ENCODE measurements at places on chromosomes 5 and 9. TPM values are rescaled to one million over a fixed set of nuclear protein-coding genes. Genes with fewer than 3 reads are reported as not detected.
A peak's percentile ranks its signal among the peaks of the same experiment; 100 is the strongest.

SLC6A19 gene
- not detected for polyA plus RNA-seq

NR5A1 gene
- polyA plus RNA-seq: not detected

KCNMB1 gene
- polyA plus RNA-seq: 0.03 TPM

SPAG8 gene
- 0.75 TPM for polyA plus RNA-seq

ADAMTSL2 gene
- polyA plus RNA-seq: not detected

PDLIM4 gene
- not detected for polyA plus RNA-seq

GRCh38 chr9:94576131-94576530, 17.5 kb downstream of the FBP2 start:
- H3K4me1 ChIP-seq: no peaks in the 10 kb centered on the region
- peaks cover 7% of the 10 kb centered on the region for H3K27me3 ChIP-seq

GRCh38 chr5:76351577-76351976, 51.5 kb upstream of the IQGAP2 start:
- H3K36me3 ChIP-seq: no peaks in the 10 kb centered on the region
- no peaks in the 10 kb centered on the region for H3K4me1 ChIP-seq
- no peaks in the 10 kb centered on the region for H3K27me3 ChIP-seq

DNA sequence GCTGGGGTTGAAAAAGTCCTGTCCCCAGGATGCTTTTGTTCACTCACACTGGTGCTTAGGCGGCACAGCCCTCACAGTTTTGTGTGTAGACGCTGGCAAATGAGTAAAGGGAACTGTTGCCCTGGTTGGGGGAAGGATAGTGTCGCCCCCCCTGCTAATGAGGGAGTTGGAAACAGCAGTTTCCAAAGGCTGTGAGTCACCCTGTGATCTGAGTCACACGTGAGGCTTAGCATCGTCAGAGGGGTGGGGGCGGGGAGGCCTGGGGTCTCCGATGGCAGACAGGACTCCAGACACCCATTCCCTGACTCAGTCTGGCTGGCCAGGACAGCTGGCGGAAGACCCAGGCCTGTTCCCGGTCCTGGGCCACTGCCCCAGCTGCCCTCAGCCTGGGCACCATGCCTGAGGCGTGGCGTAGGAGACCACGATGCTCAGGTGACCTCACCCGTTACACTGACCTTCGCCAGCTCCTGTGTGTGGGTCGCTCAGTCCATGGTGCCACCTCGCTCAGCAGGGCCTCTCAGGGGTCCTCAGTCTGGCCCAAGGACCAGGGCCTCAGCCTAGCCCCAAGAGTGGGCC, 2.9 kb downstream of the DNAJB5 start:
- no peak overlapping the region for H3K4me3 ChIP-seq
- peaks cover 28% of the 10 kb centered on the region for H3K4me1 ChIP-seq
- no peak overlapping the region for H3K27ac ChIP-seq
- peaks cover 4% of the 10 kb centered on the region for H3K36me3 ChIP-seq

GRCh38 chr9:69214939-69215338, 40.9 kb downstream of the TJP2 start:
- no peak for DNase-seq
- H3K4me1 ChIP-seq: no peaks in the 10 kb centered on the region
- no peak overlapping the region for H3K4me3 ChIP-seq
- no peak overlapping the region for H3K27ac ChIP-seq

GRCh38 chr5:121171834-121172233, 679.8 kb upstream of the FTMT start:
- H3K27me3 ChIP-seq: no peaks in the 10 kb centered on the region
- H3K4me3 ChIP-seq: no peak overlapping the region
- no peaks in the 10 kb centered on the region for H3K4me1 ChIP-seq

DNA sequence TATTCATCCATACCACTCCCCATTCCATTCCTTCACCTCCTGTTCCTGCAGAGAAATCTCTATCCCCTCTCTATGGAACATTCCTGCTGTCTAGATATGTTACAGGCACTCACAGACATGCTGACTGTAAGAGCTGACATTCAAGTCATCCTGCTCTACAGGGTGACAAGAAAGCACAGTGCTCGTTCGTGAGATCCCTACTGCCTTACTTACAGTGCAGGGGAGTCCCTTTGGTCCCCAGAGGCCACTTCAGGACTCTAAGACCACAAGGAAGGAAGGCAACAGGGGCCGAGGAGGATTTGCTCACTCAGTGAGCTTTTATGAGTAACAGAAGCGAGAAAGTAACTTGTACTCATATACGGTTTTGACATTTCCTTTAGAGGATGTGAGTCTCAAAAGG, 110.5 kb downstream of the GAS1 start:
- H3K4me3 ChIP-seq: no peak overlapping the region
- no peaks in the 10 kb centered on the region for H3K27me3 ChIP-seq
- H3K27ac ChIP-seq: no peak overlapping the region
- H3K4me1 ChIP-seq: no peaks in the 10 kb centered on the region
- no peaks in the 10 kb centered on the region for H3K36me3 ChIP-seq

DNA sequence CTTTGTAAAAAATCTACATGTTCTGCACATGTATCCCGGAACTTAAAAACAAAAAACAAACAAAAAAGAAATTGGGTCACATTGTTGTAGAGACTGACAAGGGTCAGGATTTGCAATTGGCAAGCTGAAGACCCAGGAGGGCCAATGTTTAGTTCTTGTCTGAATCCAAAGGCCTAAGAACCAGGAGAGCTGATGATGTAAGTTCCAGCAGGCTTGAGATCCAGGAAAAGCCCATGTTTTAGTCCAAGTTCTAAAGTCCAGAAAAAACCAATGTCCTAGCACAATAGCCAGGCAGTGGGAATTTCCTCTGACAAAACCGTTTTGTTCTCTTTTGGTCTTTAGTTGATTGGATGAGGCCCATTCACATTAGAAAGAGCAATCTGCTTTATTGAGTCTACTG, 244.9 kb downstream of the DMAC1 start:
- no peak overlapping the region for H3K27ac ChIP-seq
- H3K27me3 ChIP-seq: no peaks in the 10 kb centered on the region
- no peak for DNase-seq
- no peak overlapping the region for H3K4me3 ChIP-seq
- H3K4me1 ChIP-seq: no peaks in the 10 kb centered on the region

- H3K4me1 ChIP-seq: no peaks in the 10 kb centered on the region
- DNase-seq: no peak
- no peaks in the 10 kb centered on the region for H3K27me3 ChIP-seq
- peaks cover 4% of the 10 kb centered on the region for H3K36me3 ChIP-seq
- no peak overlapping the region for H3K27ac ChIP-seq
These were observed 99.8 kb downstream of the ZDHHC21 start for GRCh38 chr9:14593406-14593805.

GRCh38 chr5:122392824-122393223, 80.8 kb downstream of the SNCAIP start:
- no peaks in the 10 kb centered on the region for H3K4me1 ChIP-seq
- no peak for DNase-seq
- no peak overlapping the region for H3K4me3 ChIP-seq
- no peak overlapping the region for H3K27ac ChIP-seq

GRCh38 chr5:98570010-98570409, 203.5 kb upstream of the RGMB start:
- no peaks in the 10 kb centered on the region for H3K4me1 ChIP-seq
- no peaks in the 10 kb centered on the region for H3K36me3 ChIP-seq

DNA sequence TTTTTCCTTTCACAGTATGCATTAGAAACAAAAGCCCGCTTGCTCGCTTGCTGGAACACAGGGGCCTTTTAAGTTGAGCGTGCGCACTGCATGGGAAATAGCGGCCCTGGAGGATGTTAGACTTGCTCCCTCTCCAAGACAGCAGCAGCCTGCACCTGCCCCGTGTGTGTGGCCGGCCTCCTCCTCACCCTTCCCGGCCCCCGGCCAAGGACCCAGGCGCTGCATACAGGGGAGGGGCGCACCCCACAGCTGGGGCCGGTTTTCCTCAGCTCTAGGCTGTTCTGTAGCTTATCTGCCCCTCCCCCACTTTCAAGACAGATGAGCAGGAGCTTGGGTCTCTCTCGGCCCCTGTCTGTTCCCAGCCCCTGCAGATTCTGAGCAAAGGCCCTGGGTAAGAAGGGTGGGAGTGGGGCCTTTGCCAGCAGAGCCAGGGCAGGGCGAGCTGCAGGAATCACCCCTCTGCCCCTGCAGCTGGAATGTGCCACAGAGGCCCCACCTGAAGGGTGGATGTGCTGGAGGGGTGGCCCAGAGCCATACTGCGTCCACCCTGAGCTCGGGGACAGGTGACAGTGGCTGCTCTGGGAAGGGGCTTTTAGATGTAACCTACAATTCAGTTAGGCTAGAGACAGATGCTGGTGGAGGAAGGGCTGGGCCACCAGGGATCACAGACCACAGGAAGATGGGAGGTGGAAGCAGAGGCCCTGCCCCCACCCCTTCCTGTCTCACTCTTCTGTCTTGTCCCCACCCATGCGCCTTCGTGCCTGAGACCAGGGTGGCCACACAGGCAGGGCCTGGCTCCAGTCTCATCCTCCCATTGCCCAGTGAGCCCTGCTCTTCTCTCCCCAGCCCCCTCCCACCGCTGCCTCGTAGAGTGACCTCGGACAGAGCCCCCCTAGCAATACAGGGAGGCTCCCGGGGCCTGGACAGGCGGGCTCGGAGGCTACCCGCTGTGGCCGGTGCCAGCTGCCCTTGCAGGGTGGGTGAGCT, 132.4 kb downstream of the DAB2IP start:
- H3K4me1 ChIP-seq: peaks cover 12% of the 10 kb centered on the region
- no peak overlapping the region for H3K4me3 ChIP-seq
- H3K36me3 ChIP-seq: no peaks in the 10 kb centered on the region

- no peaks in the 10 kb centered on the region for H3K36me3 ChIP-seq
- no peak overlapping the region for H3K27ac ChIP-seq
- no peak overlapping the region for H3K4me3 ChIP-seq
- no peaks in the 10 kb centered on the region for H3K27me3 ChIP-seq
- no peak for DNase-seq
- no peaks in the 10 kb centered on the region for H3K4me1 ChIP-seq
These were observed 155.1 kb downstream of the TRIO start for GRCh38 chr5:14298126-14298847.

- no peaks in the 10 kb centered on the region for H3K27me3 ChIP-seq
- no peak overlapping the region for H3K27ac ChIP-seq
- no peaks in the 10 kb centered on the region for H3K36me3 ChIP-seq
- no peak overlapping the region for H3K4me3 ChIP-seq
- no peak for DNase-seq
- H3K4me1 ChIP-seq: peaks cover 6% of the 10 kb centered on the region
These were observed 118.1 kb downstream of the LHFPL2 start for GRCh38 chr5:78530342-78531096.

- H3K4me3 ChIP-seq: peak overlapping the region; percentile 17
- H3K27me3 ChIP-seq: no peaks in the 10 kb centered on the region
- peaks cover 8% of the 10 kb centered on the region for H3K4me1 ChIP-seq
- no peaks in the 10 kb centered on the region for H3K36me3 ChIP-seq
- no peak overlapping the region for H3K27ac ChIP-seq
- DNase-seq: no peak
These were observed 188.2 kb downstream of the TRIO start for GRCh38 chr5:14331386-14331781.

- no peaks in the 10 kb centered on the region for H3K27me3 ChIP-seq
- no peak for DNase-seq
- no peaks in the 10 kb centered on the region for H3K36me3 ChIP-seq
- no peaks in the 10 kb centered on the region for H3K4me1 ChIP-seq
- H3K4me3 ChIP-seq: no peak overlapping the region
- H3K27ac ChIP-seq: no peak overlapping the region
These were observed 11.5 kb downstream of the SLC6A19 start for GRCh38 chr5:1212881-1213280.

DNA sequence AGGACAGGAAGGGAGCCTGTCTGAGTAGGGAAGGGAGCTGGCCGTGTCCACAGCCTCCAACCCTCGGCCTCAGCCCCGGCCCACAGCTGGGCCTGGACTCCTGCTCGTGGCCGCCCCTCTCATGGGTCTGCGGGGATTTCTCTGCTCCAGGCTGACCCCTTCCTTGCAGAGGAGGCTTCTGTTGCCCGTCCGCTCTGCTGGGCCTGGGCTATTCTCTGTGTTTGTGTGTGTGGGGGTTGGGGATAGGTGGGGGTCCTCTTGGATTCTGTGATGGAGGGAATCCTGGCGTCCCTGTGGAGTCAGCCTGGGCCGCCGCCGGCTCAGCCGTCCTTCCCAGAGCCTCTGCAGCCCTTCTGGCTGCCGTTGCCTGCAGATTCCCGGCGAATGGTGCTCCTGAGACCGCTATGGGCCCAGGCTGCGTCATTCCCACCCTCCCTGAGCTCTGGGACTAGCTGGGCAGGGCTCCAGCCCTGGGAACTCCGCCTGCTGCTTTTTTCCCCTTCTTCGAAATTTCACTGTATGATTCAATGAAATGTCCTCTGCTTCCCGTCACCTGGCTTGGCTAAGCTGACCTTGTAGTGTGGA, 64.2 kb downstream of the FGF18 start:
- no peak overlapping the region for H3K4me3 ChIP-seq
- H3K27me3 ChIP-seq: no peaks in the 10 kb centered on the region
- H3K4me1 ChIP-seq: no peaks in the 10 kb centered on the region
- H3K27ac ChIP-seq: no peak overlapping the region
- no peak for DNase-seq

DNA sequence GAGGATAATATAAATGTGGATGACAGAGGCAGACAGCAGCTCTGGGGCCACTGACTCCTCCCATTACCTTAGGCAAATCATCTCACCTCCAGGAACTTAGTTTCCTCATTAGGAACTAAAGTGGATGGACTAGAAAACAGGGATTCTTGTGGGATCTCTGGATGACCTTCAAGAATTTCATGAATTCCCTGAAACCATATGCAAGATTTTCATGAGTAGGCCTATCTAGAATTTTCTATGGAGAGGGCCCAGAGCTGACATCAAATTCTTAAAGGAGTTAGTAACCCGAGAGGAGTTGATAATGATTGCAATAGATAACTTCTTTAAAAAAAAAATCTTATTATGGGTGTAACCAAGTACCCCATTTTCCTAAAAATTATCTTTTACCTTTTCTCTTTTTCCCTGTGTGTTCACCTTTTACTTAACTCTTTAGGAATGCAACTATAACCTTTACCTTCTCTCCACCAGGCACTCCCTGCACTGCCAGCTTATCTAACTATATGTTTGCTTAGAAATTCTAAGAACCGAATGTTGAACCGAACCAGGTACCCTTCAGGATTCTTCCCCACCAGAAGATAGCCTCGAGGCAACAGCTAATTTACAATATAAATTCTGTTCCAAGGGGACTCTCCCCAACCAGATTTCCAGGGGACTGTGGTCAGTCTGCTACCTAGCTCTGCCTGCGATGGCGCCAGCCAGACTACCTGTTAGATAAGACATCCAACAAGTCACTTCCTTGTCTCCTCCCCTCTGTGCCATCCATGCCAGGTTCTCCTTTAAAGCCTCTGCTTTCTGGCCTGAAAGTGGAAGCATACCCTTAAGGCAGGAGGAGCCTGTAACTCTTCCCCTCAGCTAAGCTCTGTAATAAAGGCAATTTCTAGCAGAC, 86.0 kb downstream of the GCNT4 start:
- no peaks in the 10 kb centered on the region for H3K36me3 ChIP-seq
- no peak overlapping the region for H3K27ac ChIP-seq
- no peaks in the 10 kb centered on the region for H3K4me1 ChIP-seq
- no peak overlapping the region for H3K4me3 ChIP-seq

GRCh38 chr5:83895860-83896259, 175.2 kb upstream of the HAPLN1 start:
- H3K36me3 ChIP-seq: no peaks in the 10 kb centered on the region
- H3K4me1 ChIP-seq: no peaks in the 10 kb centered on the region
- H3K27me3 ChIP-seq: no peaks in the 10 kb centered on the region
- no peak overlapping the region for H3K4me3 ChIP-seq

- peaks cover 10% of the 10 kb centered on the region for H3K4me1 ChIP-seq
- peak; percentile 51 for DNase-seq
- H3K4me3 ChIP-seq: no peak overlapping the region
- H3K27ac ChIP-seq: no peak overlapping the region
These were observed 122.3 kb downstream of the VAV2 start for GRCh38 chr9:133869674-133870405.

GRCh38 chr9:2015581-2016407, 647 bp downstream of the SMARCA2 start:
- H3K4me3 ChIP-seq: peak overlapping the region; percentile 86
- peaks cover 33% of the 10 kb centered on the region for H3K4me1 ChIP-seq
- no peaks in the 10 kb centered on the region for H3K27me3 ChIP-seq
- peak; percentile 40 for DNase-seq
- H3K27ac ChIP-seq: peak overlapping the region; percentile 93
- no peaks in the 10 kb centered on the region for H3K36me3 ChIP-seq

Data from CD4-positive, CD25-positive, alpha-beta regulatory T cell (primary cell).